NCI-H1417 (cell line): ENCODE measurements at places on chromosomes 11 and 22.

DNA sequence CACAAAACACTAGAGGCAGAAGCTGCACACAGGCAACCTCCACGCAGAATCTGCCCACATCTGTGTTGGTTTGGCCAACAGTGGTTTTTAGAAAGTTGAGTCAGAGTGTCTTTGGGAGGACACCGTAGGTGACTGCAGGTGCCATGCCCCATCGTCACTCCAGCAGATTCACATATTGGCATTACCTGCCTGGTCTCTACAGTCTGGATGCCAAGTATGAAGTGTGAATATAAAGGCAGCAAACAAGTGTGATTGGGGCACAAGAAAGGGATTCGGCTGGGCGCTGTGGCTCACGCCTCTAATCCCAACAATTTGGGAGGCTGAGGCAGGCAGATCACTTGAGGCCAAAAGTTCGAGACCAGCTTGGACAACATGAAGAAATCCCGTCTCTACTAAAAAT lies 11.0 kb upstream of the FXYD2 start:
- DNase-seq = no peak

- DNase-seq = no peak
Observed at GRCh38 chr11:114354076-114354475, 46.2 kb downstream of the C11orf71 start.

- DNase-seq = peak; percentile 61
Observed at GRCh38 chr22:35540595-35541253, at the start of gene RASD2. Gene RASD2, plus strand, starts transcription at chr22:35540831. Its CDS starts 5,979 bp downstream, at chr22:35546810.

- no peak for DNase-seq
Observed at GRCh38 chr11:127412722-127413380, 412.3 kb upstream of the KIRREL3 start.

- DNase-seq = no peak
Observed at GRCh38 chr11:65790104-65790901, 3.4 kb downstream of the OVOL1 start.

DNA sequence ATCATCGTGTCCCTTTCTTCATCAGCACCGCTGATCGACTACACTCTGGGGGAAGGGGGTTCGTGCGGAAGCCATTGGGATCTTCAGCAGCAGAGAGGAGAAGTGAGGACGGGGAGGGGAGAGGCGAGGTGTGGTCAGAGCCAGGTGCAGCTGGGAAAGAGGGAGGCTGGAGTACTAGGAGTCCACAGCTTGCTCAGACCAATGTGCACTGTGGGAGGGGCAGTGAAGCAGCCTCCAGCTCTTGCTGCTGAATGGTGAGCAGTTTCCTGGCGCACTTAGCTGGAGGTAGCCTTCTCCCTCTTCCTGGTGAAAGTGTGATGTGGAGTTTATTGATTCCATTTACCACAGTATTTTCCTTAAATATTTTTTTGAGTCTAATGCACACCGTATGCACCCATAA lies 99.0 kb upstream of the NECTIN1 start:
- peak; percentile 70 for DNase-seq

DNA sequence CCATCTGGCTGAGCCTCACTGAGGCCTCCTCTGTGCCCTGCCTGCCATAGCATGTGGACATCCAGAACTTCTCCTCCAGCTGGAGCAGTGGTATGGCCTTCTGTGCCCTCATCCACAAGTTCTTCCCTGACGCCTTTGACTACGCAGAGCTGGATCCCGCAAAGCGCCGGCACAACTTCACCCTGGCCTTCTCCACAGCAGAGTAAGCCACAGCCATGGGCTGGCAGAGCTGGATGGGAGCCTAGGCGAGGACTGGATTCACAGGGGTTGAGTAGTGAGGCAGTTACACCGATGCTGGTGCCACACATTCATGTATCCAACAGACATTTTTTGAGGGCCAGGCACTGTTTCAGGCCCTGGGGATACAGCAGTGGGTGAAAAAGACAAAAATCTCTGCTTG lies 9.1 kb downstream of the SMTNL1 start:
- DNase-seq = no peak

GRCh38 chr22:21038405-21038804 lies 6.0 kb upstream of the SLC7A4 start:
- no peak for DNase-seq

GRCh38 chr11:118849825-118850224 lies 33.9 kb upstream of the CXCR5 start:
- DNase-seq = no peak

- no peak for DNase-seq
Observed at GRCh38 chr11:31940371-31941037, 129.4 kb upstream of the PAX6 start.

GRCh38 chr22:24834845-24835570 lies 29.0 kb downstream of the SGSM1 start:
- peak; percentile 32 for DNase-seq

DNA sequence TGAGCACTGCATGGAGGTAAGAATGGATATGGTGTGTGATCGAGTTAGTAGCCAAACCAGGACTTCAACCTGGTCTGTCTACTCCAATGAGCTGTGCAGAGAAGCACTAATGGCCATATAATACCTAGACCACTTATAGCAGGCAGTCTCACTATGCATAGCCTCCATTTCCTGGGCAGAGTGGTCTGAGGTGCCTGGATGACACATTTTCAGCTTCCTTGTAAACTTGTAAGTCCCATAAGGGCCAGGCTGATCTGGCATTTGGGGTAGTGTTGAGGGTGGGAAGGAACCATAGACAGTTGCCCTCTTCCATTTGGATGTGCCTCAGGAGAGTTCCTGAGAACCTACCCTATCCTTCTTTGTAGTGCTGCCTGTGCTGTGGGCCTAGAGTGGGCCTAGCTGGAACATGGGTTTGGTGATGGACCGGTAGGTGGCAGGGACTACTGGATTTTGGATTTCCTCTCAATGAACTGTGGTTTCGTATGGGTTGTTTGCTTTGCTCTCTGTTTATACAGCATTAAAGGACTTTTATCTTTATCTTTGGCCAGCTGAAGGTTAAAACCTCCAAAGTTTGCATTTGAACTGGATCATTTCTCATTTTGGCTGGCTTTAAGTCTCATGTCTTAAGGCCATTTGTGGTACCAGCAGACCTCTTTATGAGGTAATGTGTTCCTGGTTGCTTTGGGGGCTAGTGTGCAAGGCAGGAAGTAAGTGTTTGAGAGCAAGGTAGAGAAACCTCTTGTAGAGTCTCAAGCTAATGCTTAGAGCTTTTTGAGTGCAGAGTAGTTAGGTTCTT lies 86.9 kb downstream of the STIM1 start:
- no peak for DNase-seq

GRCh38 chr11:126999366-126999765 lies 1.2 kb downstream of the KIRREL3 start:
- DNase-seq = no peak
